Thymus (tissue), 14 donors: ENCODE measurements at places on chromosomes 2 and 18.

DNA sequence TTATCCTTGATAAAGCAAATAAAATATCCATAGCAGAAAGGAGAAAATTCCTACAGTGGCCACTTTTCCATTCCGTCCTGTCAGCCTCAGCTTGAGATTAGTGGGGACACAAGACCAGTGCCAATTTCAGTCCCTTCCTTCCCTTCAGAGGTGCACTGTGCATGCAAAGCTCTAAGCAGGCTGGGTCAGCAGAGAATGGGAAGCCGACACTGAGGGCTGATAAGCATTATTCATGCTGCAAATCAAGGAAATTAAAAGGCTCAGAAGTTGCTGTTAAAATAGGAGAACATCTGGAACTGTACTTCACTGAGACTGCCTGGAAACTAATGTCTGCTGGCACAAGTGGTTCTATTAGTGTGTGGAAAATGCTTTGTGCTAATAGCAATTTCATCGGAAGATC lies 534.3 kb downstream of the ADCYAP1 start:
- no peak for DNase-seq

DNA sequence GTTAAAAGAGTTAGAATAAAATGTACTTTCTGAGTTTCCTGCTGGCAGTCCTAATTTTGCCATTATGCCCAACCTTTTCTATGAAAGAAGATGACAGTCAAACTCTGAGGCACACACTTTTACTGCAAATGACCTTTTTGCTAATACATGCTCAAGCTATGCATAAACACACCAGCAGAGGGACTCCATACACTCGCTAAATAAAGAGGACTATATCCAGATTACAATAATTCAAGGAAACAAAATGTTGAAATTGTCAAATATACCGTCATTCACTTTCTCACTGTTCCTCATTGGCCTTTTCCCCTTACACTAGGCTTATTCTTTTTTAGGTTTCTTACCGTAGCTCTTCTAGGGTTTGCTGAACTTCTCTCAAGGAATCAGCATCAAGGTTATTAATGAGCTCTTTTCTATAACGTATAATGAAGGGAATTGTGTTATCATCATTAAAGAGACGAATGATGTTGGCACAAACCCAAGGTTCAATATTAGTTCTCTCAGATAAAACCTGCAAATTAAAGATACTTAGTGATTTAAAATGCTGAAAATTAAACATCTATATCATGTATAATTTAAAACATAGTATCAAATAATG lies 25.7 kb downstream of the SRBD1 start:
- DNase-seq, result no peak

- DNase-seq, result no peak
Measured at GRCh38 chr2:212042562-212042961, 496.0 kb downstream of the ERBB4 start.

GRCh38 chr2:218999881-219000568 lies 6.8 kb upstream of the CRYBA2 start:
- DNase-seq, result peak; percentile 21

GRCh38 chr2:113257516-113258264 lies 21.0 kb downstream of the PAX8 start:
- DNase-seq, result no peak

DNA sequence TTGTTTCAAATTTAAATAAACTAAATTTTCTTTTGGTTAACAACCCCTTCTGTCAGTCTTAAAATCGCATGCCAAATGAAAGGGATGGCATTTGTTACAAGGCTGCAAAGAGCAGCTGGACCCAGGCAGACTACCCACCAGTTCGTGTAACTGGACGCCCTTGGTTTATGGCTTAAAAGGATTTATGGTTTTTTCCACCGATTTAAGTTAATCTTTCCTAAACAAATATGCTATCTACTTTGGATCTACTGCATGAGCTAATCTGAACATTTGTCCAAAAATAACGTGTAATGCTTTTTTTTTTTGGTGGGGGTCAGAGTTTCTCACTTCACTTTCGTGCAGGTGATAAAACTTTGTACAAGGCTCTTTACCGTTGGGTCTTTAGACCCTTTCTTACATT lies 62.9 kb downstream of the DIS3L2 start:
- no peak for DNase-seq

DNA sequence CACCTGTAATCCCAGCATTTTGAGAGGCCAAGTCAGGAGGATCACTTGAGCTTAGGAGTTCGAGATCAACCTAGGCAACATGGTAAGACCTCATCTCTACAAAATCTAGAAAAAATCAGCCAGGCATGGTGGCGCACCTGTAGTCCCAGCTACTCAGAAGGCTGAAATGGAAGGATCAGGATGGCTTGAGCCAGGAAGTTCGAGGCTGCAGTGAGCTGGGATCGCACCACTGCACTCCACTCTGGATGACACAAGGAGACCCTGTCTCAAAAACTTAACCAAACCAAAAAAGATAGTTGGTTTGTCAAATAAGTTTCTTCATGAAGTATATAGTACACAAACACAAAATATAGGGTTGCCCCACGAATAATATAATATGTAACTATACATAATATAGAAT lies 197.6 kb downstream of the DPP4 start:
- no peak for DNase-seq

DNA sequence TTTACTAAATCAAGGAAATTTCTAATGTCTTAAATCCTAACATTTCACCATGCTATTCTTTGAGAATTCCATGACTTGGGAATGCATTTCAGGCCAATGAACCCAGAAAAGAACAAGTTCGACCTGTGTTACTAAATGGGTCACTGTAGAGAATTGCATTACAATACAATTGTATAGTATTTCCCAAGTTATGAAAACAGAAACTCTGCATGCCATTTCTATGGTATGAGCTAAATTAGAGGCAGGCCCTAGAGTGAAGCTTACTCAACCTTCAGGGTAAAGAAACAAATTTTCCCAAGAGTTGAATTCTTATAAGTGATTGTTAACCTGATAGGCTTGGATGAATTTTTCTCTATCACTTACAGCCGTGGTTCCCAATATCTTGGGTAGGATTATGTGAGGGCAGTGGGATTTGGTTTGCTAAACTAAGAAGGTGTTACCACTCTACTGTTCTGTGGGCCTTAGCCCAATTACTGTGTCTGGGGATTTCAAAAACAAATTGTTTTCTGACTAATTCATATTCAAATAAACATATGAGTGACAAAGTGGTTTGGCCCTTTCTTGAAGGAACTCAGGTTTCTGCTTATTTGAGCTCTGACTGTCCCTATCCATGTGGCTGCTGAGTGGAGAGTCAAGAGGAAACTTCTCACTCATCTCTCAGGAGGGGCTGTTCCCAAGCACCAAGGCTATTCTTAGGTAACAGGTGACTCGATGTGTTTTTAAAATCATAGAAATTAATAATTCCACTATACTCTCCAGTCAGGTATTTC lies 11.2 kb upstream of the SERPINB7 start:
- DNase-seq, result no peak

- DNase-seq, result no peak
Measured at GRCh38 chr2:25316101-25316500, 25.6 kb downstream of the DNMT3A start.

DNA sequence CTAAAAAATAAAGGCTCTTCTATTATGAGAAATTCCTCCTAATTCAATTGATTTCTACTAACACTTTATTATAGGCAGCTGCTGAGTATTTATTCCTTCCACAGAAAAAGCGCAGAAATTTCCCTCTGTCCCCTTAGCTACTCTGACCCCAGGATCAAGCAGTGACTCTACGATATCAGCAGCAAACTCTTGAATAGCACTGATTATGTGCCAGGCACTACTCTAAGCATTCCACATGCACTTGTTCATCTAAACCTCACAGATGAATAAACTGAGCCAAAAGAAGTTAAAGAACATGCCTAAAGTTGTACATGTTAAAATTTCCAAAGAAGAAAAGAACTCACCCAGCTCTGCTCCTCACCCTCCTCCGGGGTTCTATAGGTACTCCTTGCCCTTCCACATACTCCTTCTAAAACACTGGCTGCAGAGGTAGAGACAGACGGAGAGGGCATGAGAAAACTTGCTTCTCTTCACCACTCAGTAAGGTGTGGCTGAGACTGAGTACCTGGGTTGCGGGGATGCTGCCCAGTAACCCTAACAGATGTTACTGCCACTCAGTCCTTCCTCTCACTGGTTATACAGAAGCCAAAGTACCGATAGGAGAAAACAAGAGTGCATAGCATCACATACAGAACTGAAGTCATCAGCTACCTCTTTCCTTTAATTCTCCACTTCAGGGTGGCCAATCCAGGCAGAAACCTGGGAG lies 9.9 kb downstream of the C1D start:
- no peak for DNase-seq

- no peak for DNase-seq
Measured at GRCh38 chr2:20472569-20472968, 25.7 kb downstream of the RHOB start.

GRCh38 chr2:69584127-69584889 lies 59.2 kb downstream of the AAK1 start:
- DNase-seq, result no peak

GRCh38 chr2:182142062-182142461 lies 156.4 kb downstream of the PPP1R1C start:
- DNase-seq, result no peak

DNA sequence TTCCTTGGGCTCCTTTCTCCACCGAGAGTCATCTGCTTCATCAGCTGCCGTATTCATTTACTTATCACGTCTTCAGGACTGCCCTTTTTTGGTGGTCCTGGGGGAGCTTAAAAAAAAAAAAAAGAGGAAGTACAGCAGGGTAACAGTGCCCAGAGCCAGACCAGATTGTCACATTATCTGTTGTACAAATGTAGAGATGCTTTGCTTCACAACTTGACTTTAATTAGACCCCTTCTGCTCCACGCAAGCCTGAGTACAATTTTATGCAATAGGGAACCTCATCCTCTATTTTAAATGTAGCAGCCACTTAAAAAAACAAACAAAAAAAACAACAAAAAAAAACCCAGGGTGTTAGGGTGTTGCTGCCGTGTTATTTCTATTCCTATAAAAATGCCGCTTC lies 128.3 kb downstream of the PRPF40A start:
- DNase-seq, result no peak

DNA sequence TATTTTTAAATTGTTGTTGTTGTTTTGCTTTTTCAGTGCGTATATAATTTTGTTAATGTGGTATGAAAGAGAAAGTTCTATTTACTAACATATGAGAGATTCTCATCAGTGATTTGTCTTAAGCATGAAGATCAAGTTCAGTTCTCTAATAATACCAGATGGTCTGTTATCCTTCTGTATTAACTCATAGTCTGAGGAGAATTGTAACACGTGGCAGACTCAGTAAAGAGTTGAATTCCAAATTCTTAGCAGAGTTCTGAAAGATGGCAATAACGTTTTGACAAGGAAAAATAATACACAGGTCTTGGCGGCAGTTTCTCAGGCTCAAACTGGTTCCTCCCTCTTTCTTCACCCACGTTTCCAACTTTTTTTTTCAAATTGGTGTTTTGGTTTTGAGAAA lies 17.2 kb upstream of the COL3A1 start:
- no peak for DNase-seq

DNA sequence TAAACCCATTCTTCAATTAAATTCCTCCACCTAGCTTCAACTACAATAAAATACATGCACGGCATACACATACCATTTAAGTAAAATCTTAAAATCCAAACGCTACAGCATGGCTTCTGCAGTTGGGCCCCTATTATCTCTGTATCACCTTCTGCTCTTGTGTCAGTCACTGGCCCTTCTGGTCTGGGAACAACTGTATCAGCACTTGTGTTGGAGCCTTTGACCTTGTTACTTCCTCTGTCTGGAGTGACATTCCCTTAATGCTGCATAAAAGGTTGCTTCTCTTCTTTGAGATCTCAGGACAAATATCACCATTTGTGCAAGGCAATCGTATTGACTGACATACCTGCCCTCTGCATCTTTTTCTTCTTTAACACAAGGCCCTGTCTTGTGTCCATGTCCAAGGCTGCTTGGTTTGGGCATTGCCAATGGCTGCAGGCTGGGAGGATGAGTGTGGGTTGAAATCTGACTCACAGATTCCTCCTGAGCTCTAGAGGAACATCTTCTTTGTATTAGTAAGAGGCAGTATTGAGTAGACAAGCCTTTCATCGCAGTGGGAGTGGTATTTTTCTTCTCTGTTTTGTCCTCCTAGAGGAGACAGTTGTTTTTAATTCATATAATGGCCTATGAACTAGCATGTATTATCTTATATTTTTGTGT lies 267.8 kb upstream of the TRIB2 start:
- DNase-seq, result no peak
